ENCODE measurements at places on chromosomes 5 and 9. TPM values are rescaled to one million over a fixed set of nuclear protein-coding genes. Genes with fewer than 3 reads are reported as not detected.

GRCh38 chr5:17308326-17309065, 91.1 kb downstream of the BASP1 start:
- no peaks in the 10 kb centered on the region for H3K36me3 ChIP-seq
- no peaks in the 10 kb centered on the region for H3K27me3 ChIP-seq
- no peak overlapping the region for H3K4me3 ChIP-seq
- no peak for DNase-seq

DNA sequence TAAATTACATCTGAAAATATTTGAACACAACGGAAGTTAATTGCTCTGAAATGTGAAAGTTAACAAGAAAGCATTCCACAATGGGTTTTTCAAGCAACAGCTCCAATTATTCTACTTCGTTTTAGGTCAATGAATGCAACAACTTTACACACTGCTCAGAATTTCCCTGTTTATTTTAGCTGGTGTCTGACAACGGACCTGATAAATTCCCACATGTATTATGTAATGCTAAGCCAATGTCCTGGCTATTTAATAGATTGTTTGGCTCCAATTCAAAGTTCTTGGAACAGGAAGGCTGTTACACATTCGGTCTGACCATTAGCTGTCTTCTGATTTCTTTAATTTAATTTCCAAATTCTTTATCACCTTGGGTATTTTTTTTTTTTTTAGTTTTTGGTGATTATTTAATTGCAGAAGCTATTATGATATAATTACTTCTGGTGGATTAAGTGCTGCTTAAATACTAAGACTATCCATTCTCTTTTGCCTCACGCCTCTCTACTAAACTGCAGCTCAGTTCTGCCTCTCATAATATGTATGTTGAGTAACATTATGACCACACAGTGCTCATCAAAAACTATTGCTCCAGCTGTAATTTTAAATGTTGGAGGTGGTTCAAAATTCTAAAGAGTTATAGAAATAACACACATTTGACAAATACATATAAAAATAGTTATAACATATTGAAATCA, 57.9 kb downstream of the MEF2C start:
- H3K4me1 ChIP-seq, result no peaks in the 10 kb centered on the region
- no peak overlapping the region for H3K27ac ChIP-seq
- DNase-seq, result no peak
- H3K36me3 ChIP-seq, result no peaks in the 10 kb centered on the region

GRCh38 chr5:116905885-116906284, 331.3 kb upstream of the SEMA6A start:
- H3K4me3 ChIP-seq, result no peak overlapping the region
- H3K36me3 ChIP-seq, result no peaks in the 10 kb centered on the region
- no peak overlapping the region for H3K27ac ChIP-seq
- H3K27me3 ChIP-seq, result no peaks in the 10 kb centered on the region

ZNF454 gene
- 0.22 TPM for total RNA-seq

APBA1 gene
- total RNA-seq, result 3.4 TPM

FRRS1L gene
- 4.3 TPM for total RNA-seq

RAD23B gene
- total RNA-seq, result 178 TPM

- H3K4me1 ChIP-seq, result no peaks in the 10 kb centered on the region
- H3K27me3 ChIP-seq, result no peaks in the 10 kb centered on the region
- no peak for DNase-seq
- H3K4me3 ChIP-seq, result no peak overlapping the region
- no peaks in the 10 kb centered on the region for H3K36me3 ChIP-seq
These were observed 998.5 kb upstream of the CDH6 start for GRCh38 chr5:30195036-30195435.

DNA sequence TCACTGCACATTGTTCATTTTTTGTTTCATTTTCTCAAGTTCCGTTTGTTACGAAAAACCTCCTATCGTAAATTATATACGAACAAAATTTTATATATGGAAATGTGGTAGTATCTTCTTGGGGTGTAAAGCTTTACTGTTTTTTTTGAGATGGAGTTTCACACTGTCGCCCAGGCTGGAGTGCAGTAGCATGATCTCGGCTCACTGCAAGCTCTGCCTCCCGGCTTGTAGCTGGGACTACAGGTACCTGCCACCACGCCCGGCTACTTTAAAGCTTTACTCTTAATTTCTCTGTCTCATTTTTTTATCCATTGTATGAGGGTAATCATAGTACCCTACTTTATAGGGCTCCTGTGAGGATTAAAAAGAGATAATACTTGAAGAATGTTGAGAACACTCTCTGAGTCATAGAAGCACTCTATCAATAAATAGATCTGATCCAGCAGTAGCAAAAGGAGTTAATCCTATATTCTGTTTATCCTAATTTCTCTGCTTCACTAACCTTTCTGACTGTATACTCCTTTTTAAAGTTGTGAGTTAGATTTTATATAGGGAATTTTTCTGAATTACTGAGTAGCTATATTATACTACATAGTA, 5.6 kb upstream of the LRRC70 start:
- no peaks in the 10 kb centered on the region for H3K27me3 ChIP-seq
- DNase-seq, result no peak
- H3K4me3 ChIP-seq, result no peak overlapping the region
- no peaks in the 10 kb centered on the region for H3K36me3 ChIP-seq
- H3K27ac ChIP-seq, result no peak overlapping the region
